Stimulated activated CD8-positive, alpha-beta memory T cell treated with anti-CD3 and anti-CD28 coated beads, Interleukin-4, amount 100 ng/mL, for 1 hour (primary cell): ENCODE measurements at places on chromosomes 7 and 10.

- DNase-seq: no peak
These were observed 332.3 kb upstream of the PRKCQ start for GRCh38 chr10:6912424-6912823.

DNA sequence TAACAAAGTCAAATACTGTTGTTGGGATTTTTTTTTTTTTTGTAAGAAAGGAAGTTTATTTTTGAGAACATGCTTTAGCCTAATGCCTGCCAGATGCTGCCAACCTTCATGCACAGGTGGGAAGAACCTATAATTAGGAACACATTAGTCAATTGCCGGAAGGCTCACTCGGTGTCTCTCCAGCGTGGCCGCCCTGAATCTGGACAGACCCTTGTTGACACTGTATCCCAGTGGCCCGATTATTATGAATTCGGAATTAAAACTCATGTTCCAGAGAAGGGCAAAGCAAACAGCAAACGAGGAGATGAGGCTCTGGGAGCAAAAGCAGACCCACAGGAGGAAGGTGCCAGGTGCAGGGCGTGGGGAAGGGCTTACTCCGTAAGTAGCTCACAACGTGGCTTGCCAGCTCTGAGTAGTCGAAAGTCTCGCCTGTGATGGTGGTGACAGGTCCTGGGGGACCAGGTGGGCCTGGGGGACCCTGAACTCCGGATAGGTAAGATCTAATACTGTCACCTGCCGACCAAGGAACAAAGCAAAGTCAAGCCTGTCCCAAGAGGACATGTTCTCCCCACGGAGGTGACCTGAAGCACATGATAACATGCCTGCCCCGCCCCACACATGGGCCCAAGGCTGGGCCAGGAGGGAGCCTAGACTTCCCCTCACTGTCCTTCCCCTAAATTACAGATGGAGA is 48.3 kb downstream of the COL17A1 start:
- no peak for DNase-seq

- no peak for DNase-seq
These were observed 57.0 kb downstream of the DNAJC12 start for GRCh38 chr10:67780759-67781538.

- no peak for DNase-seq
These were observed 128.7 kb upstream of the CXCL12 start for GRCh38 chr10:44513591-44513990.

- DNase-seq: no peak
These were observed 1.3 kb downstream of the EIF4EBP2 start for GRCh38 chr10:70405037-70405824.

DNA sequence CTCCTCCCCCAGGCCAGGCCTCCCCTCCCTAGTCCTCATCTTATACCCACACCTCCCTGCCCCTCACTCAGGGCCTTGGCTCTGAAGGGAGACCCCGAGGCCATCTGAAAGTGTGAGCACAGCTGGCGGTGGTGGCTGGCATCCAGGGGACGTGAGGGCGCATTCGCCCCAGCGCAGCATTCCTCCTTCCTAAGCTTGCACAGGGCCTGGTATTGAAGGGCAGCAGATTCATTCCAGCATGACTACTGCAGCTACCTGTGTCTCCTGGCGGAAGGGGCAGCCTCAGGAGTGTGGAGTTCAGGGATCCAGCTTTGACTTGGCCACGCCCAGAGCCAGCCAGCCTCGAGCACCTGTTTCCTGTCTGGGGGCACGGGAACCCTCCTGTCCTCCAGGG is 72.6 kb downstream of the PARP12 start:
- DNase-seq: no peak

DNA sequence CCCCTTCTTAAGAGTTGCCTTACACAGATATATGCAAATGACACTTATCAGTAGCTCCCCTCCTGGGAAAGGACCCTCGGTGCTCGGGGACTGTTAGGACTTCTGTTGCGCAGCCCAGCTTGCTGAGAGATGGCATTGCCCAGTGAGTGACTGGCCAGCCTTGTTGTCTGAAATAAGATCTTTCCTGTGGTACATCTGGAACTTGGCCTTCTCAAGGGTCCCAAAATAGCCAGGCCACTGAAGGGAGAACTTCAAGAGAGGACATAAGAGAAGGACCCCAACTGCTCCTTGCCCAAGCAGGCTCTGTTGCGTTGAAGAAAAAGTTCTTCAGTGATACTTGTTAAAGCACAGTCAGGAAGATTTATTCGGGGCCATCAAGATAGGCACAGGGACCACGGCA is 17.3 kb downstream of the BAG3 start:
- no peak for DNase-seq

DNA sequence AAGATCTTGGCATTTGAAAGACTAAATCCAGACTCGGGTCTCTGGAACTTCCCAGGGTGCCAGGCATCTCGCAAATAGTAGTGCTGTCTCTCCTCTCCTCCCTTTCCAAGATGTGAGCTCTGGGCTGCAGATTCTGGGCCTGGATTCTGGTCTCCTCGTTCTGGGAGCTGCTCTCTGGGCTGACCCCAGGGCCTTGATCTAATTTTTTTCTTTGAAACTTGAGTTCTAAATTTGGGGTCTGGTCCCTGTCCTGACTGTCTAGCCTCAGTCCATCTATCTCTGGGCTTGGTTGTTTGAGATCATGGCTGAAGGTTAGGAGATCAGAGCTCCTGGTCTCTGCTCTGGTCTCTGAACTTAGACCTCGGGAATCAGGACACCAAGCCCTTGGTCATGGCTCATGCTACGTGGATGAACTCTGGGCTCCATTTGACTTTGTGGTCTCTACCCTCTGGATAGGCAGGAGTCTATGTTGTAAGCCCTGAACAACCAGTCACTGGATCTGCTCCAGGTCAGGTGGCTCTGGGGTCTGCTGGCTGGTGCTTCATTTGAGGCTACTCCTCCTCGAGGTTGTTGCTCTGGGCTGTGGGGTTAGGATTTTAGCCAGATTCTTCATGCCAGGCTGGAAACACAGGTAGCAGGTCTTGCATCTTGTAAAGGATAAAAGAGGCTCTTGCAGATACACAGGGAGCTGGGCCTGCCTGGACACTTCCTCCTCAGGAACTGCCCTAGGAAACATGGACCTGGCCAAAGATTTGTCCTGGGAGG is 8.0 kb upstream of the MBL2 start:
- no peak for DNase-seq

DNA sequence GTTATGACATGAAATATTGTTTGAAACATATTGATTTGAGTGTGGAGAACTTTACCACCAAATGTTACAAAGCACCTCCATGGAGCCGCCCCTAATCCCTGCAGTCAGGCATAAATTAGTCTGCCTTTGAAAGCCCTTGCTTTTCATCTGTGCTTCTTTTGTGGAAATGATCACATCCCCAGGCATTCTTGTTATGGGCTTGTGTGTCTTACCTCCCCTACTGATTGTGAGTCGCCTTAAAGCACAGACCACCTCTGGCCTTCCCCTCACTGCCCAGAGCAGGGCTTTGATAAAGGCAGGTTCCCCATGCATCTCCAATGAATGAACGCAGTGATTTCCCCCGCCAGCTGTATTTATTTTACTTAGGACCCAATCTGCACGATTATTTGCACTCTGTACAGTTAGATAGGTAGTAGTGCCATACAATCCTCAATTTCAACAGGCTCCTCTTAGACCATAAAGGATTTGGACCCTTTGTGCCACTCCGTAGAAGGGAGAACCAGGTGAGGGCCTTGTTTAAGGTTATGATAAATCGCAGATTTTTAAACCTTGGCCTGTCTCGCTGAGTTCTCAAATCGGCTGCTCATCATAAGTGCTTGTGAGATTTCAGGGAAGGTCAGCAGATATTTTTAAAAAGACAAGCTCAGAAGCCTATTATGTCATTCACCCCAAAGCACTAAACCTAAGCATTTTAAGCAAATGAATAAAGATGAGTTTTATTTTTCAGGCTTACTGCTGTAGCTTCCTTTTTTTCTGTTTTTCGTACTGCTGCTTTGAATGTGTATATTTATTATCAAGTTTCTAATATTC is 107.8 kb downstream of the CUBN start:
- no peak for DNase-seq
